ENCODE measurements at places on chromosomes 1 and 21.

DNA sequence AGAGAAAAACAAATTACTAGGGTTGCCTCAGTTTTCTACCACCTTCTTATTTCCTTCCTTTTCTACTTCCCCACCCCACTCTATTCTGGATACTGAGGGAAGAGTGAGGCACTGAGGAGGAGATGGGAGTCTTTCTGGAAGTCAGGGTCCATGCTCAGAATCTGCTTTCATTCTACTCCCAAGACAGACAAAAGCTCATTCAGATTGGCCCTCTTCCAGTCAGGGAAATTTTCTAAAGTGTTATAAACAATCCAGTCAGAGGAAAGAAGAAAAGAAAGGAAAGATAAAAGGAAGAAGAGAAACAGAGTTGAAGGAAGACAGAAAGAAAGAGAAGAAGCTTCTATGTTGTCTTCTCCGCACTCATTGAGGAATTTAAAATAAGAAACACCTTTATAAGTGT, 228.6 kb downstream of the COP1 start:
- no peak for DNase-seq

GRCh38 chr1:243320224-243320623, 64.4 kb downstream of the SDCCAG8 start:
- DNase-seq: no peak

DNA sequence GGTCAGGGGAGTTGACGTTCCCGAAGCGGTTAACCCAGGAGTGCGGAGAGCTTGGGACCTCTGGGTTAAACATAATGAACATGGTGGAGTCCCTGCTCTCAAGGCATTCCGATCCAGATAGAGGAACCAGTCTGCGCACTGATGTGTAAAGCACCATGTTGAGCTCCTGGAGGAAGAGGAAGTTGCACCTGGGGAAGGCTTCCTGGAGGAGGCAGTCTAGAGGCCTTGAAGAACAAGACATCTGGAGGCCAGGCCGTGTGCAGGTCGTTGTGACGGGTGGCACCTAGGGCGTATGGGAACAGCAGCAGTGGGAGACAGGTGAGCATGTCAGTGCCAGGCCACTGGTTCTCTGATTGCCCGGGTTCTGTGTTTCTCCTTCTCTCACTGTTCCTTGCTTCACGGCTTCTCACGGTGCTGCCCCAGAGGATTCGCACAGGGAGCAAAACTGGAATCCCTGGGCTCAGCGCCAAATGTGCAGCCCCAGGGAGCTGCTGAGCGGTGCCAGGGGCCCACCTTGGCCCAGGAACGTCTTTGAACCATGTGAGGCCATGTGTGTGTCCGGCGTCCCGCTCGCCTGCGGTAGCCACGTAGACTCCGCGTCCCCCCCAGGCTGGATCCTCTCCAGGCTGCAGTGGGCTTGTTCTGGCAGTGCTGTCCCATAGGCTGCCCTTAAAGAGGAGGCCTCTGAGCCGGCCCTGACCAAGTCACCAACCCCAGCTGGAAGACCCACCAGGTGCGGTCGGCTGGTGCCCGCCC, 122.9 kb upstream of the GALNT2 start:
- no peak for DNase-seq

DNA sequence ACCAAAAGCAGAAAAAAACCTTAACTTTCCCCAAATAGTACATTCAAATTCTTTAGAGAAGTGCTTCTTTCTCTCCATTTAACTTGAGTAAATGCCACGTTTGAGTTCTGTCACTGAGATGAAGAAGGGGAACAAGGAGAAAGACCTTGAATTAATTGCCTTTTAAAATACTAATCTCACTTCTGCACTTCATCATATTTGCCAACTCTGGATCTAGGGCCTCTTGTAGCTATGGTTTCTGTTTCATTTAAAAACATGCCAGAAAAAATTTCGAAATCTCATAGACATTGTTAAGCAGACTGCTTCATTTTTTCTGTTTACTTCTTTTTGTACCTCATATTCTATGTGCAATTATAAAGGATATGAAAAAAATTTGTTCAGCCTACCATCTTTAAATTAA, 24.6 kb downstream of the MIXL1 start:
- no peak for DNase-seq

DNA sequence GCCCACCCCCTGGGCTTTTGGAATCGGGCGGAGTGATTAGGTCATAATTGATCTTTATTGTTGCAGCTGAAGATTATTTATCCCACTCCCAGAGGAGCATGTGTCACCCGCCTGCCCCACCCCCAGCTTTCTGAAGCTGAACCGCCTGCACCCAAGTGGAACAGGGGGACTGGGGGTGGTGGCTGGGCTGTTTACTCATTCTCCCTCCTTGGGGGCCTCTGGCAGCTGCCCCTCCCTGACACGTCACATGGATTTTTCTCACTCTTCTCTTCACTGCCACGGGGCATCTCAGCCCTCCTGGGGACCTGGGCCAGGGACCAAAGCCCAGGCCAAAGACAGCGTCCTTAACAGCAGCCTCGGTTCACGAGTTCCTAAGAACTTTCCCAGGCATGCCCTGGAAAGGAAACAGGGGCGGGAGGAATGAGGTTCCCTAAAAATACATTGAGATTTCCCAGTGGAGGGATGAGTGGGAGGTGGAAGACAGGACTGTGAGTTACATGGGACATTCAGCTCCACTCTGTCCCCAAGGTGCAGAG, 31.6 kb upstream of the SOX13 start:
- DNase-seq: no peak

DNA sequence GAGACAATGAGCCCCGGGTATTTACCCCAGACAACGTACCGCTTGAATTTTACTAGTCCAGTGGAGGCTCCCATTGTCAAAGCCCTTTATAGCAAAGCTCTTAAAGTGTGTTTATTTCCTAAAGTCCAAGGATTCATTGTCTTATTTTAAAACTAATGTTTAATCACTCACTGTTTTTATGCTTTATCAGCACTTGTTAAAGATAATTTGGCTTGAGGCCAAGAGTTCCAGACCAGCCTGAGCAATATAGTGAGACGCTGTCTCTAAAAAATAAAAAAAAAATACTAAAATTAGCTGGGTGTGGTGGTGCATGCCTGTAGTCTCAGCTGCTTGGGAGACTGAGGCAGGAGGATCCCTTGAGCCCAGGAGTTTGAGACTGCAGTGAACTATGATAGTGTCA, 202.8 kb downstream of the RYR2 start:
- DNase-seq: no peak

Data from GM13976 (cell line).